Nucleus accumbens (tissue), 56 donors: ENCODE measurements at places on chromosomes 2 and 18.

- no peak for DNase-seq
Measured at GRCh38 chr2:152387041-152387440, 52.1 kb downstream of the FMNL2 start.

DNA sequence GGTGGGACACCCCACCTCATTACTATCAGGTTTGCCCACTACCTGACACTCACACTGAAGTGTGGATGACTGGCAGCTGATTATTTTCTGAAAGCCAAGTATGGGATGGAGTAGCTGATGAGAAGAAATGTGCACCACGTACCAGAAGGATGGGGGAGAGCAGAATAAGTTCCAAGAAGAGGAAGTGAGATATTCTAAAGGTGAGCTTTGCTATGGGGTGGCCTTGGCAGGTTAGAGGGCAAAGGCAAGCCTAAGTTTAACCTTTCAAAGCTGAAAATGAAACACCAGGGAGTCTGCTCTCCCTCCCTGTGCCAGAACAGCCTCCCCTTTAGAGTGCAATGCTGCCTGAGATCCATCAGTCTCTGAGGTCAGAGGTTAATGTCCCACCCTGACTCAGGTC lies 196.1 kb upstream of the OSR1 start:
- no peak for DNase-seq

DNA sequence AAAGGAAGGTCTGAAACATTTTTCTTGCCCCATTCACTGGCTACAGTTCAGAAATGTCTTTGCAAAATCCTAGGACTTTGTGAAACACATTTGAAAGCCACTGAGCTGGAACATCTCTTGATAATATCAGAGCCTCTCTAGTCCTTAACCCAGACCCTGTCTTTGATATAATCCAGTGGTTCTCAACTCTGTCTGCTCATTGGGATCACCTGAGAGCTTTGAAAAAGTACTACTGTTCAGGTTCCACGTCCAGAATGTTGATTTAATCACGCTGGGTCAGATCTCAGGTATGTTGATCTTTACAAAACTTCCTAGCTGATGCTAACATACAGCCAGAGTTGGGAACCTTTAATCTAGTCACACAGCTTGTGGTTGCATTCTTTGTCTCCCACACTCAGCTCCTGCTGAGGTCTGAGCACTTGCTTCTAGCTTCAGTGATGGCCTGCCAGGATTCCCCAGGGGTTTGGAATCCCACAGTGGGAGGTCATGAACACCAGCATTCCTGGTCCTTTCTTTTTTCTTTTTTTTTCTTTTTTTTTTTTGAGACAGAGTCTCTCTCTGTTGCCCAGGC lies 262.7 kb downstream of the SETBP1 start:
- DNase-seq: no peak

DNA sequence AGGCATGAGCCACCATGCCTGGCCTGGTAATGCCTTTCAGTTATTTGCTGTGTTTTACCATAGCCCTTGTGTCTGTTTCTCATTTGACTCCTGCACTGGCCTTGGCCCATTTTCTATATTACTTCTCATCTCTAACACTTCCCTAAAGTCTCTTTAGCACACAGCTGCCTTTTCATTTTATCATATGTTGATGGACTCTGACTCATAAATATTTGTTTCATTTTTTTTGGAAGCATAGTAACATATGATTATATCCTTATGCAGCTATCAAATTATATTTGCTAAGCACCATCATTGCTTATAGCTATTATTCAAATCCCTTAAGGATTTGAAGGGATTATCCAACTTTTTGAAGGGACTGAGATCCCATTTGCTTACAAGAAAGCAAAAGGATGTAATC lies 320.3 kb downstream of the GPD2 start:
- DNase-seq: no peak
